ENCODE measurements at places on chromosomes 2 and 18.

DNA sequence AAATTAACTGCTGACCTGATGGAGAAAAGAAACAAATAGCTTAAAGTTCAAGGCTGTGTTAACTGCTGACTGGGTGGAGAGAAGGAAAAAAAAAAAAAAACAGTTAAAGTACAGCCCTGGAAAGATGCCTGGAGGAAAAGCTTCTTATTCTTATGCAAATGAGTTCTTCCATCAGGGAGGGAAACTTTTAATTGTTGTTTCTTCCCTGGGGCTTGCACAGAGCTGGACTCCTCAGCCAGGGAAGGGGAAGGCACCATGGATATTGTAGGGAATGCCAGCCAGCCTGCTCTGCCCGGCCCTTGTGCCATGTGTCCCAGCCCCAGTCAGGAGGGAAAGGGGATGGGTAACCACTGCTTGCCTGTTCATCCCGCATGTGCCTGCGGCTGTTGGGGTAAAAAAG is 833.1 kb upstream of the CRIM1 start:
- DNase-seq = no peak

GRCh38 chr2:111671426-111672150 is 212.4 kb downstream of the ANAPC1 start:
- no peak for DNase-seq

GRCh38 chr2:176251928-176252327 is 17.3 kb upstream of the MTX2 start:
- no peak for DNase-seq

DNA sequence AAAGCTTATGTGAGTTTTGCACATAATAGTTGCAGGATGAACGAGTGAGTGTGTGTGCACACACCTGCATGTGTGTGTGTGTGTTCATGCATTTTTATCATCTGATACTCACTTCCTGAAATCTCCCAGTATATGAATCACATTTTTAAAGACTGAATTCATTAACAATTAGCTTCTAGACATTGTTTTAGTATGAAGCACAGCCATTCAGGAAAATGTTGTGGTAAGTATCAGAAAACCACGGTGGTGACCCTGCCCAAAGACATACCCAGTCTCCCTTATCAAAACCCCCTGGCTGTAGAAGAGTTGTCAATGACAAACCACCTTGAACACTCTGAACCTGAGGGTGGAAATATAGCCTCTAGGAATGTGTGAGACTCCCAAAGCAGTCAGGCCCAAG is 220.8 kb downstream of the ALK start:
- no peak for DNase-seq

GRCh38 chr2:176158855-176159662 is 2.0 kb downstream of the HOXD3 start:
- no peak for DNase-seq

GRCh38 chr2:199850218-199850717 is 724 bp downstream of the FTCDNL1 start:
- no peak for DNase-seq

DNA sequence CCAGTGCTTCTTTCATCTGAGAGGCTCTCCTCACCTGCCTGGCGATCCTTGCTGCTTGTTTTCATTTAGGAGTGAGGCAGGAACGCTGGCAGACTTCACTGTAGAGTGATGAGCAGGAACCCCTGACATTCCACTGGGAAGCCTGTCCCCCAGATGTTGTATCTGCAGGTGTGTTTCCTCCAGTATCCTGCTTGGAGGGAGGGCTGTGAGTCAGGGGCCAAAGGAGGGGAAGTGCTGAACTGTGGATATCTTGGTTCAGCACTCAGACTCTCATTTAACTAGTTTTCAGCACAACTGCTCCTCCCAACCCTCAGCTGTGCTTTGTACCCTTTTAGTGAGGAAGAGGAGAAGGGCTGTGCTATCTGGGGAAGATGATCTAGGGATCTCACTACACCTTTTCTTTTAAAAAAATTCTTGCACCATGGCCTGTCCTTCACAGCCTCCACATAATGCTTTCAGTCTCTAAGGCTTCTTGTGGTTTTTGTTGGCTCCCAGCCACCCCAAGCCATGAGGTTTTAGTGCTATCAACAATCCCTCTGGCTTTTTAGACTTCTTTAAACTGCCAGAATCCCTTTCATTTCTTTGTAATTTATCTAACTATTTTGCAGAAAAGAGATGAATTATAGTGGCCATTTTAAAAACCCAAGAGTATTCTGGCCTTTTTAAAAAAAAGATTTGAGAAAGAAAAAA is 11.2 kb downstream of the ANKAR start:
- no peak for DNase-seq

- no peak for DNase-seq
These were observed 1.4 kb upstream of the MBP start for GRCh38 chr18:77133835-77134496.

DNA sequence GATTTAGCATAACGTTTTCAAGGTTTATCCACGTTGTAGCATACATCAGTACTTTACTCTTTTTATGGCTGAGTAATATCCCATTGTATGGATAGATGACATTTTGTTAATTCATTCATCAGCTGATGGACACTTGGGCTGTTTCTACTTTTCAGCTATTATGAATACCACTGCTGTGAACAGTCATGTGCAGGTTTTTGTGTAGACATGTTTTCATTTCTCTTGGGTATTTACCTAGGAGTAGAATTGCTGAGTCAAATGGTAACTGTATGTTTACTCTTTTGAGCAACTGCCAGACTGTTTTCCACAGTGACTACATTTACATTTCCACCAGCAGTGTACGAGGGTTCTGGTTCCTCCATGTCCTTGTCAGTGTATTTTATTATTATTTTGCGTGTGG is 33.9 kb downstream of the COX7A2L start:
- no peak for DNase-seq

DNA sequence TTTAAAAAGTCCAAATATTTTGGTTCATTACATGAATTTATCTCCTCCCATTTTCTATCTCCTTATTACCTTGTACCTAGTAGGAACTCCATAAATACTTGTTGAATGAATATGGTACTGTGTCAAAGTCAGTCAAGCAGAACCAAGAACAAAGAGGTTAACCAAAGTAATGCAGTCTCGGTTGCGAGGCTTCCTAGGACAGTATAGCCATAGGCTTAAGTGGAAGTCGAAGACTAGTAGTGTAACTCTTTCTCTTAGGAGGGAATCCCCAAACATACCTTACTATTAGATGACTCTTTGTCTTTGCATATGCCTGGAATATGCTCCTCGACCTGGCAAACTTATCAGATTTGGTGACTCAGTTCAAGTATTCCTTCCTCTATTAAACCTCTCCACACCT is 4.8 kb downstream of the LIPT1 start:
- DNase-seq = no peak

DNA sequence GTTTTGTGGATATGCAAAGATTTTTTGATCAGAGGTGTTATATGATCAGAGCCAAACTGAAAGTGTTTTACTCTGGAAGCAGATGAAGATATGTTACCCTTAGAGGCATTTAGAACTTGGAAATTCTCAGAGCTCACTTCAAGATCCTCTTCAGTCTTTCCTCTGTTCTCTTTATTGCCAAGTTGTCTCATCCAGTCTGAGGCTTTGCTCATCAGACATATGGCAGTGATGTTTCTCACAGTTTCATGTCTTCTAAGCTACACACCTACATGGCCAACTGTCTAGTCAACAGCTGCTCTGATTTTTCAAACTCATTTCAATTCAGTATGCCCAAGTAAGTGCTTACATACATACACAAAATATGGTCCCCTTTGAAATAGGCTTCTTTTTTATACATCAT is 1504.3 kb upstream of the PIK3C3 start:
- DNase-seq = no peak

DNA sequence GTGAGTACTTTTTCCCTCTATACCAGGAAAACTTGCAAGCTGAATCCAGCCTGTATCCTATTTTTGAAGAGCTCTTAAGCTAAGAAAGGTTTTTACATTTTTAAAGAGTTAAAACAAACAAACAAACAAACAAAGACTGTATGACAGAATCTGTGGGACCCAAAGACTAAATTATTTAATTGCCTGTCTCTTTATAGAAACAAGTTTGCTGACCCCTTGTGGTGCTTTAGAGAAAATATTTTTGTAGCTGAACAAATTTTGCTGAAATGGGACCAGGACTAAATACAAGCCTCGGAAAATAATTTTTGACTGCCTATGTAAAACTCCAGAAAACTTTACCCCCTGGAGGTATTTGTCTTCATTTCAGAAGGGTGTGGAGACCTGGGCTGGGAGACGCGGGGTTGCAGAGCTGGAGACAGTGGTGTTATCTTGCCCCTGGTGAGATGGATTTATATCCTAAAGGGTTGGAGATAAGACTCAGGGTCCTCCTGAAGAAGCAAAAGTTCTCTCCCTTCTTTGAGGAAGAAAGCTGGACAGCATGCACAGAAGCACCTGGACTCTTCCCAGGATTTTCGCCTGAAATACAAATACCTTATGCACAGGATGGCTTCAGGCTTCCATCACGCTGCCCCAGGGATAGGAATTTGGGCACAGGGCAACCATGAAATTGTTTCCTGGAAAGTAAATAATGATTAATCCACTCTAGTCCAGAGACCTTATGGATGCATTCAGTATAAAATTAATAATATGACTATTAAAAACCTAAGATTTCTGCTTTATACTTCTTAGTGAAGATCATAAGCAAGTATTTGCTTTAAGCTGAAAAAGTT is 54.3 kb downstream of the TMX3 start:
- no peak for DNase-seq

DNA sequence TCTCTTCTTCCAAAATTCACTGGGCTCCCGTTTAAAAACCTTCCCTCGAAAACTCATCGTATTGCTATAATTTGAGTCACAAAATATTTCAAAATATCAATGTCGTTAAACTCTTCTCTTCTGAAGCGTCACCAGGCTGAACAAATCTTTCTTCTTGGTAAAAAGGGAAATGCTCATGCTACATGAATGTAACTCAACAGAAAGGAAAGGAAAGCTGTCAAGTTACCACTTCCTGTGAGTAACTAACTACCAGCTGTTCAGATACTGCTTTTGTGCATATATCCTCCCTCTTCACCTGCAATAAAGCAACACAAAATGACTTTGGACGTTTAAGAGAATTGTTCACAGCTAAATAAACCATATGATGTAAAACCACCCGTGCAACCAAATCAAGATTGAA is 95.4 kb downstream of the DOCK10 start:
- DNase-seq = no peak

DNA sequence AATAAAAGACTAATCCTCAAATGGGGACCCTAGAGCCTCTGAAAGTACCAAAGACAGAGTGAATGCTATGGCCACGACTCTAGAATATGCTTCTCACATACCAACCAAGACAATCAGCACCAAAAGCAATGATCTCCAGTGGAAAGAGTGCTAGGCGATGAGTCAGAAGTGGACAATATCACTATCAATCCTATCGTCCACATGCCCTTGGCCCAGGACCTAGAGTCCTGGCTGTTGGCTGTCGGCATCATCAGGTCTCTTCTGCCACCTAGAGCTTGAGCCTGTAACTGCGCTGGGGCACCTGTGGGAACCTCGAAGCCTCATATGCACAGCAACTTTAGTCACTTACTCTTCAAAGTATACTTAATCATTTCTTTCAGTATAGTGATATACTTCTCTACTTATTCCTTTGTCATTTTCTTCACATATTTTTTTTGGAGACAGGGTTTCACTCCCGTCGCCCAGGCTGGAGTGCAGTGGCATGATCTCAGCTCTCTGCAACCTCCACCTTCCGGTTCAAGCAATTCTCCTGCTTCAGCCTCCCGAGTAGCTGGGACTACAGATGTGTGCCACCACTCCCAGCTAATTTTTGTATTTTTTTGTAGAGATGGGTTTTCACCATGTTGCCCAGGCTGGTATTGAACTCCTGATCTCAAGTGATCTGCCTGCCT is 29.7 kb downstream of the NOL10 start:
- no peak for DNase-seq

- no peak for DNase-seq
These were observed 208.3 kb upstream of the FANCL start for GRCh38 chr2:58449286-58450010.

GRCh38 chr2:25851740-25852503 is 26.4 kb downstream of the ASXL2 start:
- DNase-seq = no peak
